IPS DF 19.7 (cell line): ENCODE measurements at places on chromosomes 16 and 17.

GRCh38 chr17:49402706-49403105 is 12.0 kb downstream of the PHB1 start:
- DNase-seq = no peak

- DNase-seq = no peak
Measured at GRCh38 chr16:85029408-85029784, 1.8 kb downstream of the KIAA0513 start.

- no peak for DNase-seq
Measured at GRCh38 chr17:76725580-76726230, 701 bp downstream of the JMJD6 start.

DNA sequence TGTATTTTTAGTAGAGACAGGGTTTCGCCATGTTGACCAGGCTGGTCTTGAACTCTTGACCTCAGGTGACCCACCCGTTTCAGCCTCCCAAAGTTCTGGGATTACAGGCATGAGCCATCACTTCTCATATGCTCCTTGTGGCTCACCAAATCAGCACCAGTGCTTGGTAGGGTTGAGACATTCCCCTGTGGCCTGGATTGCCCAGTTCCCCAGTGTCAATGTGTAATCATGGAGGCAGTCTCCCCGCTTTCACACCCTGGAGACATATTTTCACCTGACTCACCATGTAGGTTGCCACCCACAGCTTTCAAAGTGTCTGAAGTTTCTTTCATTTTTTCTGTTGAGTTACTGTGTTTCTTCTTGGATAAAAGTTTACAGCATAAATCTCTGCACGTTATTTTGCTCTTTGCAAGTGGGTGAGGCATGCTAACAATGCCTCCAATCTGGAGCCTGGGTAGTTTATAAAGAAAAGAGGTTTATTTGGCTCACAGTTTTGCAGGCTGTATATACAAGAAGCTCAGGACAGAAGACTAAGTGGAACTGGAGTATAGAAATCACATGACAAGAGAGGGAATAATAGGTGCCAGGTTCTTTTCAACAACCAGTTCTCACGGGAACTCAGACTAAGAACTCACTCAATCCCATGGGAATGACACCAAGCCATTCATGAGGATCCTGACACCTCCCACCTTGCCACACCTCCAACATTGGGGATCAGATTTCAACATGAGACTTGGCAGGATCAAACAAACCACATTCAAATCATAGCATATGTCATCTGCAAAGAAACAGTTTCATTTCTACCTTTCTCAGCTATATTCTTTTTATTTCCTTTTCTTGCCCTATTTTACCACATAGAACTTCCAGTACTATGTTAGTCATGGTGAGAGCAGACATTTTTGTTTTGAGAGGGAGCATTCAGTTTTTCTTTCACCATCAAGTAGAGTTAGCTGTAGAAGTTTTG is 113.2 kb downstream of the PHKB start:
- no peak for DNase-seq

GRCh38 chr17:76710863-76711611 is at the start of gene MXRA7:
Gene MXRA7 (minus strand): TSS chr17:76710965. CDS start chr17:76710946, 19 bp downstream.
- no peak for DNase-seq

DNA sequence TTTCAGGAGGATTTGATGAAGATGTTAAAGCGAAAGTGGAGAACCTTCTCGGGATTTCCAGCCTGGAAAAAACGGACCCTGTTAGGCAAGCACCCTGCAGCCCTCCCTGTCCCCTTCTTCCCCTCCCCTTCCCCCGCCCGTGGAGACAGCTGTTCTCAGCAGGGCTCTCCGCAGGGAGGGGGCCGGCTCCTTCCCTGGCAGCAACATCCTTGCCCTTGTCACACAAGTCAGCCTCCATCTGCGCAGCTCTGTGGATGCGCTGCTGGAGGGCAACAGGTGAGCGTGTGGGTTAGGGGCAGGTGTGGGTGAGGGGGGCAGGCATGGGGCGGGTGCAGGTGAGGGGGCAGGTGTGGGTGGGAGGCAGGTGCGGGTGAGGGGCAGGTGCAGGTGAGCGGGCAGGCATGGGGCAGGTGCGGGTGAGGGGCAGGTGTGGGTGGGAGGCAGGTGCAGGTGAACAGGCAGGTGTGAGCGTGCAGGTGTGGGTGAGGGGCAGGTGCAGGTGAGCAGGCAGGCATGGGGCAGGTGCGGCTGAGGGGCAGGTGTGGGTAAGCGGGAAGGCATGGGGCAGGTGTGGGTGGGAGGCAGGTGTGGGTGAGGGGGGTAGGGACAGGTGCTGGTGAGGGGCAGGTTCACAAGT is 9.4 kb downstream of the CYBC1 start:
- DNase-seq = no peak

DNA sequence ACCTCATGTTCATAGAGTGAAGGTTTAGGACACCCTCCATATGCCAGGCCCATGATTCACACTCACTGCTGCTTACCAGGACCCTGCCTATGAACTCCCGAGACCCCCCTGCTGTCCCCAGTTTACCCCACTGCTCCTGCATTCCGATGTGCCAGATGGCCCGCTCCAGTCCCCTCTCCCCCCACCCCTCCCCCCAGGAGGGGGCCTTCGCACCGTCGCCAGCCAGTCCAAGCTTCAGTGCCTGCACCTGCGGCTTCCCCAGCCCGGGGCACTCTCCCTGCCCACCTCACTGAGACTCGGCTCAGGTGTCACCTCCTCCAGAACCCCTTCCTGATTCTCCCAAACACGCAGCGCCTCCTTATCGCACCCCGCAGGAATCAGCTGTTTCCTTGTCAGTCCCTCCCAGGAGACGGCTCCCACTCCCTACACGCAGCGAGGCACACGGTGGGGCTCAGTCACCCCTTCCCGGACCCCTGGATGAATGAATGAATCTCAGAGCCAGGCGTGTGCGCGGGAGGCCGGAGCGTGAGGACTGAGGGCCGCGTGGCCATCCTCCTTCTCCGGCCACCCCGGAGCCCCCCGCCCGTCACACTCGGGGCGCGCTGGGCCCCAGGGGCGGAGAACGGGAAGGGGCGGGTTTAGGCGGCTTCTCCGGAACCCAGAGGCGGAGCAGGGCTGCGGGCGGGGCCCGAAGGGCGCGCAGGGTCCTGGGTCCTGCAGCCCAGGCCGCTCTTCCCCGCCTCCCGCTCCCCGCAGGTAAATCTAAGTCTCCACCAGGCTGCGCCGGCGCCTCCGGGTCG is 1.6 kb downstream of the MYO1C start:
- DNase-seq = no peak

DNA sequence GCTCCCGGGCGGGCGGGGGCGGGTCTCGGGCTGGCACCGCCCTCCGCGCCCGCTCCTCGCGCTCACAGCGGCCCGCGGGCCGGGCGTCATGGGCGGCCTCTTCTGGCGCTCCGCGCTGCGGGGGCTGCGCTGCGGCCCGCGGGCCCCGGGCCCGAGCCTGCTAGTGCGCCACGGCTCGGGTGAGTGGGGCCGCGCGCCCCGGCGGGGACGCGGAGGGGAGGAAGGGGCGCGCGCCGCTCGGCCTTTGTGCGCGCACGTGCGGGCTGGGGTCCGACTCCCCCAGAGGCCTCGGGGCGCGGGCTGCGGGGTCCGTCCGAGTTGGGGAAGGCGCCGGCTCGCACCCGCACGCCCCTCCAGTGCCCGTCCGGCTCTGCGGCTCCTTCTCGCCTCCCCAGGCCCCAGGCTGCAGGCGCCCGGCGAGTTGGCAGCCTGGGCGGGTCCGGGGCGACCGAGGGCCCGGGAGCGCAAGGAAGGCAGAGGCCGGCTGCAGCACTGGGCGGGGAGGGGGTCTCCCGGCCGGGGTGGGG is at the start of gene NME4:
Gene NME4, plus strand, starts transcription at position 65 of the 527 bp plus-strand sequence. Its CDS starts 24 bp downstream, at position 89.
- no peak for DNase-seq
